ENCODE measurements at places on chromosomes 12 and 14. TPM values are rescaled to one million over a fixed set of nuclear protein-coding genes. Genes with fewer than 3 reads are reported as not detected.

DBX2 gene
- total RNA-seq, result not detected

CLEC1B gene
- total RNA-seq, result not detected

GRCh38 chr14:69298131-69299071 lies 38.4 kb downstream of the GALNT16 start:
- DNase-seq, result no peak

- no peak for DNase-seq
These were observed 10.2 kb downstream of the HEATR5A start for GRCh38 chr14:31410048-31410650.

Data from renal cortical epithelial cell (primary cell).